ENCODE measurements at places on chromosomes 7 and 10.

DNA sequence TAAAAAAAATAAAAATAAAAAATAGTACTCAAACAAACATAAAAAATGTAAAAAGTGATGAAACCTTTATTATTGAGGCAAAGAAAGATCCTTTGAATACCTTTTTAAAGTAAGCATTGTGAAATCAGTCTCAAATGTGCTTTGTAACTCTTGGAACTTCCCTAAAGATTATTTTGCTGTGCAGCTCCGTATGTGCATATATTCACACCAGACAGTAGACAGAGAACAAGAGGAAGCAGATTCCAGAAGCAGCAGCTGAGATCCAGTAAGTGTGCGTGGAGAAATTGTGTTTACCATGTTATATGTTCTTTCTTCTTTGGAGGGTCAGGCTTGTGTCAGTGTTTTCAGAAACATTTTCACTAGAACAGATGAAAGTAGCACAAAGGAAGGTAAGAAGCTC is 324.9 kb downstream of the AGMO start:
- no peak for DNase-seq

DNA sequence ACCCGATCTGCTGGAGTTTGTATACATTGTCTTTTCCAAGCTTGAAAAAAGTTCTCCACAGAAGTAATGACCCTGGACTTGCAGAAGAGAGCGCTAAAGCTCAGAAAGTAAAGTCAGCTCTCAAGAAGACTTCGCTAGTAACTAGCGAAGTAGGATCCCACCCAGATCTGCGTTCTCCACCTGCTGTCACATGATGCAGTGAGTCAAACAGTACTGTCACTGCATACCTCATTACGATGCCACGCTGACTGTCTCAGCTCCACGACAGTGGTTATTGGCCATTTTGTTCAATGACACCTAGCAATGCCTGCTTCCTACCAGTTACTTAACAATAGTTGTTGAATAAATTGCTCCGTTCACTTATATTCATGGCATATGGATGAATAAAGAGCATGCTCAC is 29.7 kb upstream of the SEC61G start:
- no peak for DNase-seq

GRCh38 chr7:107661081-107661864 is 645 bp downstream of the SLC26A4 start:
- no peak for DNase-seq

GRCh38 chr10:124727361-124727960 is 16.7 kb downstream of the FAM53B start:
- DNase-seq: no peak

DNA sequence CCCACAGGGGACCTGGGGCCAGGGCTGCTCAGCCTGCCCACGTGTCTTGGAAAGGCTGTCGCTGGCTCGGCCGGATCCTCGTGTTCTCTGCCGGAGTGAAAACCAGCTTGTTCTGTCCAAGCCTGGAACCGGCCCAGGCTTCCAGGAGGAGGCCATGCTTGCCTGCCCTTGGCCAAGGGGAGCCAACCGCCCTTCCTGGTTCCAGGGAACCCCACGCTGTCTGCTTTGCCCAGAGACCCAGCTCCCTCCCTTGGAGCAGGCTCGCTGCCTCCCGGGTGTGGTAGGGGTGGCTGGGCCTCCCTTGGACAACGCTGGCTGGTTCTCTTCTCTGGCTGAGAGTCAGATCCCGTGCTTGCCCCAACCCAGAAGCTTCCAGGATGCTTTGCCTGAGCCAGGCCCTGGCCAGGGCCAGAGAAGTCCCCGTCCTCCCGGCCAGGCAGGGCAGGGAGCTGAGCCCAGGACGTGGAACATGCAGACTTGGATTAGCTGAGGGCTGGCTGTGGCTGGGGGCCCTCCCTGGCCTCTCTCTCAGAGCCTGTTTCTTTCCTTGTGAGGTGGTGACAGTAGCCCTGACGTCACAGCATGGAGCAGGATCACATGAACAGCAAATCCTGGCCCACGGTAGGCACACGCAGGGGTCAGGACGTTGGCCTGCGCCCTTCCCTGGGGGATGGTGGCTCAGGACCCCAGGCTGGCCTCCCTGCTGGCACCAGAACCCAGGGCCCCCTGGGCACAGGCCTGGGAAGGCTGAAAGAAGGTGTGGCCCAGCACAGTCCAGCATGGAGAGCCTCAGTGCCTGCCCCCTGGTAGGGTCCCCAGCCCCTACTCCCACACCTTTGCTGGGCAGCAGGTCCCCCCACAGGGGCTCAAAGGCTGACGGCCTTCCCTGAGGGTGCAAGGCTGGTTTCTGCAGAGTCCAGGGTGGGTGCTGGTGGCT is 67.5 kb downstream of the PWWP2B start:
- DNase-seq: no peak

- DNase-seq: no peak
Observed at GRCh38 chr10:93849593-93849992, 44.2 kb upstream of the SLC35G1 start.

GRCh38 chr7:84104826-84105225 is 89.8 kb downstream of the SEMA3A start:
- no peak for DNase-seq

DNA sequence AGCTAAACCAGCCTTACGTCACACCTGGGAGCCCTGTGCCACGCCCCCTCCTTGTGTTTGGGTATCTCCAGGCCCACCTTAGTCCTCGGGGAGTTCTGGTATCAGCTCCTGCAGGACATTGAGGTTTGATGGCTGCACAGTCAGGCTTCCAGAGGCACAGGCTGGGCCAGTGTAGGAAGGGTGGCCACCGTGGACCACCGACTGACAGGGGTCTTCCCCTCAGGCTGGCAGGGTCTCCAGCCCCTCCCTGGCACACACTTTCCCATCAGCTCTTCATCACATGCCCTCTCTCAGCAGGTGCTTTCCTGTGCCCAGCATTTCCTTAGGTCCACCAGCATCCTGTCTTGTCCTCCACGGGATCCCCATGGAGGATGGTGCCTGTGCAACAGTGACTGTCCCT is 413.1 kb downstream of the TCERG1L start:
- DNase-seq: no peak

- no peak for DNase-seq
Observed at GRCh38 chr7:80499350-80499953, 12.4 kb downstream of the GNAT3 start.

- DNase-seq: no peak
Observed at GRCh38 chr10:7003831-7004395, 406.9 kb downstream of the SFMBT2 start.

DNA sequence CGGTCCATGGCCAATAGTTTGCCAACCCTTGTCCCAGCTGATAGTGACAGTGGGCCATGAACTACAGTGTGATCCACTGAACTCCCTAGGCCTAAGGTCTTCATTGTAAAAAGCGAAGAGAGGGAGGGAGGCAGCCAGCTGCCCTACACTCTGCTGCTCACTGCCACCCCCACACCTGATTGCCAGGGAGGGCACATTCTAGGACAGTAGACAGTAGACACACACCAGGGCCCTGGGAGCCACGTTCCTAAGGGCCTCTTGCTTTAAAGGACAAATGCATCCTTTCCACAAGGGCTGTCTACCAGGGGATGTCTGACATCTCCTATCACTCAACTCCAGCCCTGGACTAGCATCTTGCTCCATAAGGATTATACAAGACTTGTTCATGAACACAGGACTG is 122.2 kb downstream of the DLG5 start:
- no peak for DNase-seq

DNA sequence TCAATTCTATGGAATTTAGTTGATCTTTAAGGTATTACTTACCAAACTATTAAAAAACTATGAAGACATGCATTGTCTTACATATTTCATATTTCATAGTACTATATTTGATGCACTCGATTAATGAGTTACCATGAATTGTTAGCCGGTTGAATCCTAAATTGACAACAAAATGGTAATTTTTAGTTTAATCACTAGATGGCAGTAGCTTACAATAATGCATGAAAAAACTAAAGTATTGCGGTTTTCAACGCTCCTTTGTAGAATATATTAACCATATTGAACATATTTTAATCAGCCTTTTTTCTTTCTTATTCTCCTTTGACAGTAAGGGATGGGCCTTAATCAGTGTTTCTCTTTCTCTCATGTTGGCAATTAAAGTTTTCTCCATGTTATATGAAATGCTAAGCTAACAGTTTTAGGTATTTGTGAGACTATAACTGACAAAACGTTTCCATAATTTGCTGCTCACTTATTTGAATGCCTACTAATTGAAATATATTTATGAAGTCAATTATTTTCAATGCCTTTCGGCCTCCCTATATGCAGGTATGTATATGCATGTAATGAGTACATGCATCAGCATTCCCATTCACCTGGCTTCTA is 48.5 kb upstream of the ARL4A start:
- DNase-seq: no peak

GRCh38 chr10:126062131-126063032 is 166.0 kb downstream of the FANK1 start:
- no peak for DNase-seq

DNA sequence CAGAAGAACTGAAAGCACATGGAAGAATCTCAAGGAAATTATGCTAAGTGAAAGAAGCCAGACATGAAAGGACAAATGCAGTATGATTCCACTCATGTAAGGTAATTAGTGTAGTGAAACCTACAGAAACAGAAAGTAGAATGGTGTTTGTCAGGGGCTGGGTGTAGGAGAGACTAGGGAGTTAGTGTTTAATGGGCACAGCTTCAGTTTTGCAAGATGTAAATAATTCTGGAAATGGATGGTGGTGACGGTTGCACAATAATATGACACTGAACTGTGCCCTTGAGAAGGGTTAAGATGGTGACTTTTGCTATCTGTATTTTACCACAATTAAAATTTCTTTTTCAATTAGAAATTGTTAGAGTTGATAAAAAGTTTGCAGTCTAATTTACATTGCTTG is 157.3 kb upstream of the ADCY1 start:
- DNase-seq: no peak

- no peak for DNase-seq
Observed at GRCh38 chr7:89332026-89332425, 536.5 kb upstream of the TEX47 start.

DNA sequence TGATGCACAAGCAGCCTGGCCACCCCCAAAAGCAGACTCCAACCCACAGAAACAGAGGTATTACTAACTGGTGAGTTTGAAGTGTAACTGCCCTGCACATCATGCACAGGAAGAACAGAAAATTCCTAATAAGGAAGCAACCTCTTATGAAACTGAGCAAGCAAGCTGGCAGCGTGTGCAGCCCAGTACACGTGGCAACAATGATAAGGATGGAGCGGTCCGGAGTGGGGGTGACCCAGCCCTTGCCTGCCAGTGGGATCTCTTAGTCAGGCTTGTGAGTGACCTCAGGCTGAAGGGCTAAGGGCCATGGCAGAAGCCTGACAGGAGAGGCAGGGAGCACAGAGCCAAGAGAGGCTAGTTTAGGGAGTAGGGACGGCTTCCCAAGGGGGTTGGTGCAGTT is 22.1 kb upstream of the AOAH start:
- DNase-seq: no peak

- no peak for DNase-seq
Observed at GRCh38 chr7:28498636-28499035, 86.3 kb downstream of the CREB5 start.

- DNase-seq: no peak
Observed at GRCh38 chr10:78357141-78358063, 323.7 kb downstream of the RPS24 start.

- DNase-seq: no peak
Observed at GRCh38 chr7:137981668-137982067, 20.2 kb downstream of the CREB3L2 start.

DNA sequence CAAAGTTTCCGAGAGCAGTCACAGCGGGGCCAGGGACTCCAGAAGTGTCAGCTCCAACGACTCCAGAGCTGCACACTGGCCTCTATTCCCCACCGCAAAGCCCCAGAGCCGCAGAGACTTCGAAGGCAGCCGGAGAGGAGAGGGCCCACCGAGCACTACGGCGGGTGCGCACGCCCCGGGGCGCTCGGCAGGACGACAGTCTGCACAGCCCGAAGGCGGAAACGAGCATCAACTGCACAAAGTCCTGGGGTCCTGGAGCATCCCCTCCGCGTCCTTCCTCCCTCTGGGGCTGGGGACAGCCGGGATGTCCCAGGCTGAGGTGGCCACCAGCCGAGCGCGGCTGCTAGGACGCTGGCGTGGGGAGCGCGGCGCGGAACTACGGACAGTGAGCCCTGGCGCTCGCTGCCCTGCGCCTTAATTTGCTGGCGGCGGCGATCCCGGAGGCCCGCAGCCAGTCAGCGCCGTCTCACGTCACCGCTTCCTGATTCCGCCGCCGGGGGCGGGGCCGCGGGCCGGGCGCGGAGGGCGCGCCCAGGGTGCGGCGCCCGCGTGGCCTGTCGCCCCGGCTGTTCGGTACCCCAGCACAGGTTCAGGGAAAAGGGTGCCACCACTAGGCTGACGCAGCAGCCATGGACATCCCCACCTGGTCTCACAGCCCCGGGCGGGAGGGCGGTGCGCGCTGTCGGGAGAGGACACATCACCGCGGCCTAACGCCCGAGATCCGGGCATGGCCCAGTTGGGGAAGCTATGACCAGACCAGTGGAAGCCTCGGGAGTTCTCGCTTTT is at the start of gene TBX20:
TBX20 (minus strand) TSS at position 391 of the 786 bp plus-strand sequence. CDS start 480 bp downstream, outside the sequence.
- no peak for DNase-seq

- no peak for DNase-seq
Observed at GRCh38 chr7:77765481-77765880, 32.8 kb downstream of the TMEM60 start.

- DNase-seq: no peak
Observed at GRCh38 chr10:60534761-60535389, 145.2 kb upstream of the ANK3 start.

- DNase-seq: no peak
Observed at GRCh38 chr10:124636271-124636995, 107.7 kb downstream of the FAM53B start.

DNA sequence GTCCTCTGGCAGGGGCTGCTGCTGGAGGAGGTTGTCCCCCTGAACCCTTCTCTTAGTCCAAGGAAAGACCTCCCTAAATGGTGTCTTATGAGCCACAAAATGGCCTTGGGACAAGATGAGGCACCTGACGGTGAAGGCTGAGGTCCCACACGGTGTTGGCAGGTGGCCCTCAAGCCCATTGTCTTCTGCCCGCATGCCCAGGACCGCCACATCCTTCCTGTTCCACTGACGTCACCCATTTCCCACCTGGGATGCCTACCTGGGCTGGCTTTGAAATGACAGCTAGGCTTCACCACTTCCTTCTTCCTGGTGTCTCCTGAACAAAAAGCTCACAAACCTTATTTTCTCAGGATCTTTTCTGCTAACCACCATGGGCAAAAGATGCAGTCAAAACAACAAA is 2.1 kb upstream of the DMBT1 start:
- DNase-seq: no peak

GRCh38 chr7:140051820-140052219 is 10.9 kb downstream of the PARP12 start:
- DNase-seq: no peak

GRCh38 chr10:77413231-77413630 is 224.4 kb downstream of the KCNMA1 start:
- DNase-seq: no peak
